ENCODE measurements at places on chromosomes 6 and 20.

GRCh38 chr6:129262661-129263060 is 379.7 kb downstream of the LAMA2 start:
- no peak for DNase-seq

DNA sequence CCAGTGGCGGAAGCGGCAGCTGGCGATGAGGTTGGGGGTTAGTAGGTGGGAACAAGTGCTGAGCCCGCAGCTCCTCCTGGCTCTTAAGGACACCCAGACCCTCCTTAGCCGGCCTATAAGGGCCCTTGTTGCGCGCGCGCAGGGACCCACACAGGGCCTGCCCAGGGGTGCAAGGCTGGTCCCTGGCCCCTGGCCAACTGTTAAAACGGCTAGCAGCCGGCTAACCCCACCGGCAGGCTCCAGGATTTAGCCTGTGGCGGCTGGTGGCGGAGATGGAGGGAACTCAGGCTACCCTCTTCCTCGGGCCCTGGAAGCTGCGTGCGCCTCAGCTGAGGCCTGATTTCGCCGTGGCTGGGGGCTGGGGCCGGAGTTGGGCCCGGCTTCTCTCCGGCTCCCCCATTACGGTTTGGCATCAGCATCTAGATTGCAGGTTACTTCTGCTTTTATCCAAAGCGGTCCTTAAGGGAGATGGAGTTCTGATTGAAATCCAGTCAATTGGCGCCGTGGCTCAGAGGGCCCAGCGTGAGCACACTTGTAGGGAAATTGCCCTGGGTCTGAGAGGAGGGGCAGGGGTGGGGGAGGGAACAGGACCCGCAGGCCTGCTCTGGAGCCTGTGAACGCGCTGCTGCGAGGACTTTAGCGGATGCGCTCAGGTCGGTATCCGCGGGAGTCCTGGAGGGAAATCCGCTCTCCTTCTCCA is 36.9 kb upstream of the CCDC167 start:
- DNase-seq: no peak

GRCh38 chr20:23147964-23148730 is 62.0 kb upstream of the CD93 start:
- peak; percentile 87 for DNase-seq

GRCh38 chr6:125302840-125303511 is 1.2 kb upstream of the HDDC2 start:
- DNase-seq: no peak

- peak; percentile 5 for DNase-seq
Observed at GRCh38 chr20:20465252-20465651, 97.3 kb downstream of the INSM1 start.

DNA sequence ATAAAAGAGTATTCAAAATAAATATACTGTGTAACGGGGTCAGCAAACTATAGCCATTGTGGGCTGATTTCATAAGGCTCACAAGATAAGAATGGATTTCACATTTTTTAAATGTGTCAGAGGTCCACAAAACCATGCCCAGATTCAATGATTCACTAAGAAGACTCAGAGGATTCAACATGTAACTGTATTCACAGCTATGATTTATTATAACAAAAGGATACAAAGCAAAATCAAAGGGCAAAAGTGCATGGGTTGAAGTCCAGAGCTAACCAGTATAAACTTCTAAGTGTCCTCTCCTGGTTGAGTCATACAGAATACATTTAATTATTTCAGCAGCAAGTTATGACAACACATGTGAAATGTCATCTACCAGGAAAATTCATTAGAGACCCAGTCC is 49.2 kb downstream of the TBC1D32 start:
- DNase-seq: no peak

GRCh38 chr6:36676141-36677058 is 2.1 kb upstream of the CDKN1A start:
- no peak for DNase-seq

- DNase-seq: no peak
Observed at GRCh38 chr20:32970973-32971300, 33.3 kb downstream of the SUN5 start.

DNA sequence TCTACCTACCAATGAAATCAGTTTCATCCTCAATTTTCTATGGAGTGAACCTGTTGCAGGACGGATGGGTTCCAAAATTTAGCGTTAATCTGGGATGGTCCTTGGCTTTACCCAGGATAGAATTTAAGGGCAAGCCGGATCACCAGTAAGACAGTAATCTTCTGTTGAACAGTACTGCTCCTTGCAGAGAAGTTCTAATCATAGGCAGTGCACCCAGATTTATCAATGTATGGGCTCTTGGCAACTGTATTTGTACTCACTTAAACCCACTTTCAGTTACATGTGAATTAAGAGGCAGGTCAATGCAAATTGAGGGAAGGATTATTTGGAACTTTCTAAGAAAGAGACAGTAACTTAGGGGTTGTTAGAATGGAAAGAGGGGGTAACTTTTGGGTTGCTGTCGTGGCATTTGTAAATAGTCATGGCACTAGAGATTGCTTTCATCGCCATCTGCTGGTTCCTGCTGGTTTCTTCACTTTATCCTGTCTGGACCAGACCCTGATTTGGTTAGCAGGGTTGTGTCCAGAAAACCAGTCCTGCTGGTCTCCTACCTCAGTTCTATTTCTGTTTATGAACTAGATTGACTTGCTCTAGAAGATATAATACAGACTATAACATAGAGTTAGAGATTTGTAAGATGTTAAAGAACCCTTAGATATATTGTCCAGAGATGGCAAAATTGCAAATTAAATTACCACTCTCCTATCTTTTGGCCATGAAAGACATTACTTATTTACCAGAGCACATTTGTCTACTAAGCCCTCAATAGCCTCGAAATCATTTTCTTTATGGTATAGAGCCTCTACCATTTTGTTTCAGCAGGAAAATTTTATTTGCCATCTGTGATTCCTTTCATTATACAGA is 646.3 kb downstream of the UTRN start:
- DNase-seq: peak; percentile 50

DNA sequence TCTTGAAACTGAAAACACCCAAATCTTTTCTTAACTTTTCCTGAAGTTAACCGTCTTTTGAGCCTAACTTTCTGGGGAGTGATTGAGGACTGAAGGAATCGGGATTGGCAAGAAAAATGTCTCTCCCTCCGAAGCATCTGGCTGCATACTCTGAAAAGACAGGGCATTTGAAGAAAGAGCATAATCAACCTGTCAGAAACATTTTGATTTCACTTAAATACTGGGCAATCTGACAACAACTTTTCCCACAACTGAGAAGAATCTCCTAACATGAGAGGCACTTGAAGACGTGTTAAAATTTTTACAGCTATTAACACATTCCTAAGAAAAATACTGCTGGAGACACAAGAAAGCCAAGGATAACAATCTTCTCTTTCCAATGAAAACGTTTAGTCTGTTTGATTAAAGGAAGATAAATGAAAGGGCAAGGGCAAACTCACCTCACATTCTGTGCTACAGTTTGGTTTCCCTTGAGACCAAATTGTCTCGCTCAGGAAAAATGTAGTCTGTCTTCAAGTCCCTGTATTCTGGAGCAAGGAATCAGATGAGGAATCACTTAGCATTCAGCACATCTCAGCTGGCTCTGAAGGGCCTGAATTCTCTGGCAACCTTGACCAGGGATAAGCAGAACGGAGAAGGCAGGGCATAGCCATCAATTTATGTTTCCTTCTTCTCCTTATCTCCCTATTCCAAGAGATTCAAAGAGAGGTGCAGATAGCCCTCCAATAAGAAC is 76.1 kb downstream of the TBX18 start:
- no peak for DNase-seq

- peak; percentile 62 for DNase-seq
Observed at GRCh38 chr6:41286544-41287346, at the start of gene TREM1. TSS of gene TREM1 (minus strand) at chr6:41286682. CDS start at chr6:41286655, 27 bp downstream.

DNA sequence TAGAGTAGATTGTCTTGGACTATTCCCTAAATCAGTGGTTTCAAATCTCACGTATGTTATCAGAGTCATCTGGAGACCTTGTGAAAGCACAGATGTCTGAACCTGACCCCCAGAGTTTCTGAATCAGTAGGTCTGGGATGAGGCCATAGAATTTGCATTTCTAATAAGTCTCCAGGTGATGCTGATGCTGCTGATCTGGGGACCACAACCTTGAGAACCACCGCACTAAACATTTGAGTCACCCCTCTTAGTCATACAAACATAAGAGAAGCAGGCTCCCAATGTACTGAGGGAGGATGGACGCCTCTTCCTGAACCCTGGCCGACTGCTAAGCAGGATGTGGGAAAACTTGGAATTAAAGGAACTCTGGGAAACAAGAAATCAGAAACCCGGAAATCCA is 187.8 kb upstream of the PRDM1 start:
- DNase-seq: no peak

- no peak for DNase-seq
Observed at GRCh38 chr6:52405243-52405642, 14.9 kb upstream of the EFHC1 start.

GRCh38 chr20:22020201-22020600 is 314.7 kb downstream of the PAX1 start:
- DNase-seq: no peak

- DNase-seq: no peak
Observed at GRCh38 chr6:142165227-142165626, 18.2 kb downstream of the VTA1 start.

DNA sequence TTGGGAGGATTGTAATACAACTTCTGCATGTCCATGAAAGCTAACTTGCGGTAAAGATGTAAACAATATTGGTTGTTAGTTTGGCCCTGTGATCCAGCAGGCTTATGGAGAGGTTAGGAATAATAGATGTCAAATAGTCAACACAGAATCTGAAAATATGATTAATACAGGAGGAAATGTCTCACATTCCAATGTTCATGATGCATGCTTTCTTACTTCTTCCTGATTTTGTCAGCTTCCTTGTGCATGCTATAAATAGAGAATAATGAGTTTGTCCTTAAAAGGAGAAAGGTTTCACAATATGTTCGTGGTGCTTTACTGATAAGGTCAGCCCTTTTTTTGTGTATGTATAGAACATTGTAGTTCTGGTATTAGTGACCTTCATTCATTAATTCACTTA is 136.7 kb downstream of the MMUT start:
- peak; percentile 94 for DNase-seq

GRCh38 chr6:133359256-133359655 is 118.1 kb downstream of the EYA4 start:
- no peak for DNase-seq

DNA sequence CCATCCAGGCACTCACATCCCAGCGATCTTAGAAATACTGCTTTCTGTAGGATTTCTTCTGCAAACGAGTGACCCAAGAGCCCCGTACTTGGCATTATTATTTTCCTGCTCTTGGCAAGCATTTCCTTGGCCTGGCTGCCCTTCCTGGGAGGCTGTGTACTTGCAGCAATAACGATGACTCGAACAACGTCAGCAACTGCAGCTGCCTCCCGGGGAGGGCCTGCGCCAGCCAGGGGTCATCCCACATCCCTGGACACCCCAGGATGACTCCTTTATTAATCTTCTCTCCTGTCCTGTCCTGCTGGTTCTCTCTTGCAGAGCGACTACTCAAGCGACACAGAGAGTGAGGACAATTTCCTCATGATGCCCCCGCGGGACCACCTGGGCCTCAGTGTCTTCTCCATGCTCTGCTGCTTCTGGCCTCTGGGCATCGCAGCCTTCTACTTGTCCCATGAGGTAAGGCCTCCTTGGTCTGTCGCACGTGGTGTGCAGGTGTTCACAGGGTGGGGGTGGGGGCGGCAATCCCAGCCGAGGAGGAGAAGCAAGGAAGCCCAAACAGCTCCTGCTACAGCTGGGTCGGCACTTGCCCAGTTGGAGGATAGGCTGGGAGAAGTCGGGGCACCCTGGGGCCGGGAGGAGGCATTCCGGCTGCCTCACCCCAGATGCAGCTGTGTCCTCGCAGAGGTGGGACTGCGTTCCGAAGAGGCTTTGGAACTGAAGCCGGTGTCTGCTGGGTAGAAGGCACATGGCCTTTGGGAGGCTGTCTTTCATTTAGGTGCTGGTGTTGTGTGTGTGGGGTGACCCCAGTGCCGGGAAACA is 115.3 kb downstream of the SYNDIG1 start:
- DNase-seq: no peak

DNA sequence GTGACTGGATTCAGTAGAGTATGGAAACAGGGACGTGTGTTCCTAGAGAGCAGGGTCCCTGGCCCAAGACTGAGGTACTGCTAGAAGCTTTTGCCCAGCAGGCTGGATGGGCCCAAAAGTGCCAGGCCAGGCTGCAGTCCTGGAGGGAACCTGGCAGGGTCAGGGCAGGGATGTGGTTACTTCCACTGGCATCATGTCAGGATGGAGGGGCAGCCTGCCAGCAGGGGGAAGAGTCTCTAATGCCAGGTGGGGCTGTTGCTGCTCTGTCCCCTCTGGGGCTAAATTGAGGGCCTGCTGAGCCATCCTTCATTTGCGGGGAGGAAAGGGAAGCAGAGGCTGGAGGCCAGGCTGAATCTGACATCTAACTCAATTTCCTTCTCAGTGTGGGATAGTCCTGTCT is 17.2 kb downstream of the ZDHHC14 start:
- no peak for DNase-seq

Data from RKO (cell line).